CD4-positive, CD25-positive, alpha-beta regulatory T cell (primary cell): ENCODE measurements at places on chromosomes 7 and 10.
A peak's percentile ranks its signal among the peaks of the same experiment; 100 is the strongest.

DNA sequence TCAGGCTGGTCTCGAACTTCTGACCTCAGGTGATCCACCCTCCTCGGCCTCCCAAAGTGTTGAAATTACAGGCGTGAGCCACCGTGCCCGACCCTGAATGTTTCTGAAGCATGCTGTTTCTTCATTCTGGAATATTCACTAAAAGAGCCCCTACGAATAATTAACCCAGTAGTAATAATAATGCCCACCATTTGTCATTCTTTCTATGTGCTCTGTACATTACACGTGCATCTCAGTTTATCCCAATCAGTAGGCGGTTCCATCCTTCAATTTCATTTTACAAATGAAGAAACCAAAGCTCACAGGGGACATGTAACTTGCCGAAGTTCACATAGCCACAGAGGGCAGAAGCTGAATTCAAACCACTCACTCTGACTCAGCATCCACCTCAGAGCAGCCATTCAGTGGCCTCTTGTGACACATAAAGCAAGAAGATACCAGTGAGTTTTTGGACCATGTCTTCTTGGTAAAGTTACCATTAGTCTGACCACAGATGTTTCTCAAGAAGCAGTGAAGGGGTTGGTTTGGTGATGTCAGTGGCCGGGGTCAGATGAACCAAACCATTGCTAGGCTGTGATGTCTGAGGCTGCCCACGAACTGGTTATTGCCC is 71.9 kb upstream of the DUSP5 start:
- no peak for DNase-seq

GRCh38 chr10:20858292-20859124 is 38.6 kb downstream of the NEBL start:
- peak; percentile 5 for DNase-seq

GRCh38 chr10:123781956-123782500 is 109.6 kb downstream of the CPXM2 start:
- DNase-seq = no peak

GRCh38 chr7:141246426-141246825 is 172.6 kb downstream of the TMEM178B start:
- DNase-seq = no peak

- no peak for DNase-seq
Measured at GRCh38 chr10:73907841-73908517, 3.0 kb upstream of the PLAU start.

- DNase-seq = no peak
Measured at GRCh38 chr7:36633377-36633776, 90.9 kb downstream of the AOAH start.

DNA sequence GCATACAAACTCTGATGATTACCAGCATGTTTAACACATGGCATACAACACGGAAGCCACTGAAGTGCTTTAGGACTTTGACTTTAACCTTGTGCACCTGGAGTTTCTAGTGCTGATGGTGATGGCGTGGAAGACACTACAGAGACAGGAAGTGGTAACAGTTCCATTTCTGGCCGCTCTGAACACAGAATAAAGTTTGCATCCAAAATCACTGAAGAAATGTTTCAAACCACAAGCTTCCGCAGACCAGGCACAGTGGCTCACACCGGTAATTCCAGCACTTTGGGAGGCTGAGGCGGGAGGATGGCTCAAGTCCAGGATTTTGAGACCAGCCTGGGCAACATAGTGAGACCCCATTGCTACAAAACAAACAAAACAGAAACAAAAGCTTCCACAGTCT is 40.3 kb upstream of the TNPO3 start:
- DNase-seq = peak; percentile 2

DNA sequence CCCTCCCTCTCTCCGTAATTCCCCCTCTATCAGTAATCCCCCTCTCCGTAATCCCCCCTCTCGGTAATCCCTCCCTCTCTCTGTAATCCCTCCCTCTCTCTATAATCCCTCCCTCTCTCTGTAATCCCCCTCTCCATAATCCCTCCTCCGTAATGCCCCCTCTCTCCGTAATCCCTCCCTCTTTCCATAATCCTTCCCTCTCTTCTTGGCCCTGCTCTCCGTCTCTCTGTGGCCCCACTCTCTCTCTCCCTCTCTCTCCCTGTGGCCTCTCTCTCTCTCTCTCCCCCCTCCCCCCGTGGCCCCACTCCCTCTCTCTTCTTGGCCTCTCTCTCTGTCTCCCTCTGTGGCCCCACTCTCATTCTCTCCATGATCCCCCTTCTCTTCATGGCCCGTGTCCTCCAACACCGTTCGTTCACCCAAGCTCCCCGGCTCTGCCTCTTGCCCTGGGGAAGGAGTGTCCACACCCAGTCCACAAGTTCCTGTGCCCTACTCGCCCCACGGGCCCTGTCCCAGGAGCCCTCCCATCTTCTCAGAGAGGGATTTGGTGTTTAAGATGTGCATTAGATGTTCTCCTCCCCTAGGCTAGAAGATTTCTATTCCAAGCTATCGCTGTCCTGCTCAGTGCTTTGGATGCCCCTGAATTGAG is 19.8 kb downstream of the SHH start:
- DNase-seq = no peak

DNA sequence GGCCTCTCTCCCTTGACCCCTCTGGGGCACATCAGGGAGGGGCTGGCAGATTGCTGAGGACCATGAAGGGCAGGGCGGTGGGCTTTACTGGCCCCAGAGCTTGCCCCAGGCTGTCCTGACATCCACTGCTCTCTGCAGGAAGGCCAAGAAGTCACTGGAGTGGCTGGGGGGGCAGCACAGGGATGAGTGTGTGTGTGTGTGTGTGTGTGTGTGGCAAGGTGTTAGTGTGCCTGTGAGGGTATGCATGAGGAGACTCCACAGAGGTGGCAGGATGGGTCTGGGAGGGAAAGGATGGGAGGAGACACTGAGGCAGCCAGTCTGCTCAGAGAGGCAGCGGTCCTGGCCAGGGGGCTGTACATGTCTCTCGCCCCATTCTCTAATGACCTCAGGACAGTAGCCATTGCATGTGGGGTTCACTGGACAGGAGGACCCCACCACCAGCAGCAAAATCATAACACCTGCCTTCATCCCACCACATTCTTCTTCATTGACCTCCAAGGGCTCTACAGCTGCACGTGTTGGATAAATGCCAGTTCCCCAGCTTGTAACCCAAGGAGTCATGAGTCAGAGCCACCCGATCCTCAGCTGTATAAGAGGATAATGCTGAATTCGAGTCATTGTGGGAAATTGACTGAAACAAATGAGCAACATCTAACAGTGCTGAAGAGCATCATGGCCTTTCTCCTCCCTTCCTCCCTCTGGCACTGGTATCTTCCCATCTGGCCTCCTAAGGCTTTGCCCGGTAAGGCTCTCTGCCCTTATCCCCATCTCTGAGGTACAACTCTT is 720.5 kb downstream of the GRID1 start:
- DNase-seq = no peak

DNA sequence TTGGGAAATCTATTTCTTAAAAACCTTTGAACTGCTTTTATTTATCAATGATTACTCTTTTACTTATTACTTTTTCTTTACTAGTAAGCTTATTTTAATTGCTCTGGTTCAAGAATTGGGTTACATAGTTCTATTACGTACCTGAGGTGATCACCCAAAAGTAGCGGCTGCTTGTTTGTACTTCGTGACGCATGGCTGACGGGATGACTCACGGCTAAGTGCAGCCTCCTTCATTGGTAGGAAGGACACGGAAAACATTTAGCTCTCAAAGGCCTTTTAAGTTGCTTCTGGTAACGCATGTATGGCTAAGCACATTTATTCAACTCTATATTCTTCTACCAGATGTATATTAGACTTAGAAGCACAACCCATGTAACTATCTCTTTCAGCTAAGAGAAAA is 285.8 kb upstream of the SP4 start:
- no peak for DNase-seq
